Forelimb muscle (tissue), 1 donor: ENCODE measurements at places on chromosomes 13 and 19.
A peak's percentile ranks its signal among the peaks of the same experiment; 100 is the strongest.

DNA sequence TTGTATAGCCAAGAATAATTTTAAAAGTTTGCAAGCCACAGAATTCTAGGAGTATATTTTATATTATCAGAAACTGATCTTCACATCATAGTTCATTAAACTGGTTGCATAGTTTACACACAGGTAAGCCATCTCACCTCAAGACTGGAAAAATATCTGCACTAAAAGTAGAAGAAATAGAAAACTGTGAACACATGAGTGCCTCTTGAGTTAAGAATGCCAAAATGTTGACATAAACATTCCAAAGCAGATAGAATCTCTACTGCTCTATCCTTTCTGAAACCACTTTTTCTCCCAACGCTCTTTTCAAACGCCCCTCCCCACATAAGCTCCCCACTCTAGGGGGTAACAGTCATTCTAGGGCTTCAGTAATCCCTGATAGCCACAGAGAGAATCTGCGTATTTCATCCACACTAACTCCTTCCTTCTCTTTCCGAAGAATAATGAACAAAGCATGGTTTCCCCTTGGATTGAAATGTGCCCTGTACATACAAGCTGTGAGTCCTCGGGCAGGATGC is 201.5 kb downstream of the IRS2 start:
- DNase-seq: no peak

DNA sequence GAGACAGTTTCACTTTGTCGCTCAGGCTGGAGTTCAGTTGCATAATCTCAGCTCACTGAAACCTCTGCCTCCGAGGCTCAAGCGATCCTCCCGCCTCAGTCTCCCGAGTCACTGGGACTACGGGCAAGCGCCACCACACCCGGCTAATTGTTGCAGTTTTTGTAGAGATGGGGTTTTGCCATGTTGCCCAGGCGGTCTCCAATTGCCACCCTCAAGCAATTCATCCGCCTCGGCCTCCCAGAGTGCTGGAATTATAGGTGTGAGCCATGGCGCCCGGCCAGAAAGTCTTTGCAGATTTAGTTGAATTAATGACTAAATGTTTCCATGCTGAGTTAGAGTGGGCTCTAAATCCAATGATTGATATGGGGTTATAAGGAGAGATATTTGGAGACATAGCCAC is 4.5 kb upstream of the CADM4 start:
- DNase-seq: no peak

- no peak for DNase-seq
These were observed 2.0 kb downstream of the ITPKC start for GRCh38 chr19:40718774-40719391.

- peak; percentile 36 for DNase-seq
These were observed 759 bp downstream of the RB1 start for GRCh38 chr13:48304143-48304876.

GRCh38 chr13:111905609-111905945 is 161.4 kb upstream of the SOX1 start:
- no peak for DNase-seq

- DNase-seq: no peak
These were observed 695.5 kb upstream of the MIR17HG start for GRCh38 chr13:90652036-90652435.

DNA sequence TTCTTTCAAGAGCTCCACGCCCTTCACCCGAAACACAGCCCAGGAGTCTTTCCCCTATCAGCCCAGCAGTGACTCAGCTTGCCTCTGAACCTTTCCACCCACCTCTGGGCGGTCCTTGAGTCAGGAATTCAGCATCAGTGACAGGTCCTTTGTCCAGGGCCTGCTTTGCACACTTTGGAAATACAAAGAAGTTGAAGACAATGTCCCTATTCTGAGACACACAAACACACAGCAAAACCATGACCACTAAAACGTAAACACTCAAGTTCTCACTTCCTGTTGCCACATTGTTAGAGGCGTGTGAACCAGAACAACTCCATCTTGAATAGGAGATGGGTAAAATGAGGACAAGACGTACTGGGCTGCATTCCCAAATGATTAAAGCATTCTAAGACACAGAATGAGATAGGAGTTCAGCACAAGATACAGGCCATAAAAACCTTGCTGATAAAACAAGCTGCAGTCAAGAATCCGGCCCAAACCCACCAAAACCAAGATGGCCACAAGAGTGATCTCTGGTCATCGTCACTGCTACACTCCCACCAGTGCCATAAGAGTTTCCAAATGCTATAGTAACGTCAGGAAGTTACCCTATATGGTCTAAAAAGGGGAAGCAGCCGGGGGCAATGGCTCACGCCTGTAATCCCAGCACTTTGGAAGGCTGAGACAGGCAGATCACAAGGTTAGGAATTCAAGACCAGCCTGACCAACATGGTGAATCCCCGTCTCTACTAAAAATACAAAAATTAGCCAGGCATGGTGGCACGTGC is 49.2 kb upstream of the ATP12A start:
- no peak for DNase-seq

DNA sequence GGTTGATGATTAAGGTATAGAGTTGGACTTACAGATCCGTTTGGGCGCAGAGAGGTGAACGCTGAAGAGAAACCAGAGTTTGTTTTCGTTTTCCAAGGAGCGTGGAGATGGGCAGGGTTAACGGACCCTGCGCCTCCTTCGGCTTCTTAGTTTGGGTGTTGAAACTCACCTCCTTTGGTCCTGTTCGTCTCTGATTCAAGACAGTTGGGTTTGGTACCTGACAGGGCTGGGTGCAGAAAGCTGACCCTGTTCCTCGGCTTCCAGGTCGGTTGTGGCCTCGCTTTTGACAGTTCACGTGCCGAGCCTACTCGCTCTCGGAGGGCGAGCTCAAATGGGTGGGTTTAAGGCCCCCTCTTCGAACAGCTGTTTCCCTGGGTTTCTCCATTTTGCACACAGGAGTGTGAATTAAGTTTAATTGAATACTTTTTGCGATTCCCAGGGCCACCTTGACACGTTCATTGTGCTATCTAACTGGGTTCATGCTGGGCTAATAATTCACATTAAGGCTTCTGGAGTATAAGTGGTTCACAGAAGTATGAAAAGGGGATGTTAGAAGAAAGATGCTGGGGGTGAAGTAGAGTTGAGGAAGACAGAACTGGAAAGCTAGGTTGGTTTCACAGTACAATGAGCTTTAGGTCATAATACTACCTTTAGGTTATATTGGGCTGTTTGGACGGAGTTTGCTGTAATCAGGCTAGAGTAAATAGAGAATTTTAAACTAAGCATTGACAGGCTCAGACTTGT is 638 bp downstream of the USPL1 start:
- no peak for DNase-seq

DNA sequence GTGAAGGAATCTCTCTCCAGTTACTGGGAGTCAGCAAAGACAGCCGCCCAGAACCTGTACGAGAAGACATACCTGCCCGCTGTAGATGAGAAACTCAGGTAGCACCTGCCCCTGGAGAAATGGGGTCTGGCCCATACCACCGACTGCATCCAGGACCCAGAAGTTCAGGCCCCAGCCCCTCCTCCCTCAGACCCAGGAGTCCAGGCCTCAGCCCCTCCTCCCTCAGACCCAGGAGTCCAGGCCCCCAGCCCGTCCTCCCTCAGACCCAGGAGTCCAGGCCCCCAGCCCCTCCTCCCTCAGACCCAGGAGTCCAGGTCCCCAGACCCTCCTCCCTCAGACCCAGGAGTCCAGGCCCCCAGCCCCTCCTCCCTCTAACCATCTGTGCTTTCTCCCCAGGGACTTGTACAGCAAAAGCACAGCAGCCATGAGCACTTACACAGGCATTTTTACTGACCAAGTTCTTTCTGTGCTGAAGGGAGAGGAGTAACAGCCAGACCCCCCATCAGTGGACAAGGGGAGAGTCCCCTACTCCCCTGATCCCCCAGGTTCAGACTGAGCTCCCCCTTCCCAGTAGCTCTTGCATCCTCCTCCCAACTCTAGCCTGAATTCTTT is 3.0 kb downstream of the APOC2 start:
- no peak for DNase-seq

GRCh38 chr13:48901781-48902180 is 73.9 kb upstream of the FNDC3A start:
- DNase-seq: no peak

DNA sequence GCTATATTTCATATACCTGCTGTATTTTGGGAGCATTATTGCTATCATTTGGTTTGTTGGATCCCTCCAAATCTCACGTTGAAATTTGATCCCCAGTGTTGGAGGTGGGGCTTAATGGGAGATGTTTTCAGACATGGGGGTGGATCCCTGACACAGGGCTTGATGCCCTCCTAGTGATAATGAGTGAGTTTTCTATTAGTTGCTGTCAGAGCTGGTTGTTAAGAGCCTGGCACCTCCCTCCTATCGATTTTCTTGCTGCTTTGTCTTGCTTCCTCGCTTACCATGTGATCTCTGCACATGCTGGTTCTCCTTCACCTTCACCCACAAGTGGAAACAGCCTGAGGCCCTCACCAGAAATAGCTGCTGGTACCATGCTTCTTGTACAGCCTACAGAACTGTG is 259.9 kb upstream of the STARD13 start:
- DNase-seq: no peak

GRCh38 chr19:13058951-13059660 is 43.6 kb downstream of the LYL1 start:
- DNase-seq: no peak

DNA sequence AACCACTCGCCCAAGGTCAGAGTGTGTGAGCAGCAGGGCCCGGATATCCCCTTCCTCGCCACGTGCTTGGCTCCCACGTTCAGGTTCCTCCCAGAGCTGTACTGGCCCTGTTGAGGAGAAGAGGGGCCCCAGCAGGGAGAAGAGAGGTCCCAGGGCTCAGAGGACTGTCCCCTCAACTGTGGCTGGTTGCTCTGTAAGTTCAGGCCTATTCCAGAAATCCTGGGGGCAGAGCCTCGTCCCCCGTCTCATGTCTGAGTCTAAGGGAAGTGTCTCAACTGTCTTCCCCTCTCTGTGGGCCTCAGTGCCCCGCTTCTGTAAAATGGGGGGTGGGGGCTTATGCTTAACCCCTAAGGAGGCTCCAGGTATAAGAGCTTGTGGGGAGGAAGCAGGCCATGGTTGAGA is 3.9 kb downstream of the PPP5C start:
- DNase-seq: no peak

DNA sequence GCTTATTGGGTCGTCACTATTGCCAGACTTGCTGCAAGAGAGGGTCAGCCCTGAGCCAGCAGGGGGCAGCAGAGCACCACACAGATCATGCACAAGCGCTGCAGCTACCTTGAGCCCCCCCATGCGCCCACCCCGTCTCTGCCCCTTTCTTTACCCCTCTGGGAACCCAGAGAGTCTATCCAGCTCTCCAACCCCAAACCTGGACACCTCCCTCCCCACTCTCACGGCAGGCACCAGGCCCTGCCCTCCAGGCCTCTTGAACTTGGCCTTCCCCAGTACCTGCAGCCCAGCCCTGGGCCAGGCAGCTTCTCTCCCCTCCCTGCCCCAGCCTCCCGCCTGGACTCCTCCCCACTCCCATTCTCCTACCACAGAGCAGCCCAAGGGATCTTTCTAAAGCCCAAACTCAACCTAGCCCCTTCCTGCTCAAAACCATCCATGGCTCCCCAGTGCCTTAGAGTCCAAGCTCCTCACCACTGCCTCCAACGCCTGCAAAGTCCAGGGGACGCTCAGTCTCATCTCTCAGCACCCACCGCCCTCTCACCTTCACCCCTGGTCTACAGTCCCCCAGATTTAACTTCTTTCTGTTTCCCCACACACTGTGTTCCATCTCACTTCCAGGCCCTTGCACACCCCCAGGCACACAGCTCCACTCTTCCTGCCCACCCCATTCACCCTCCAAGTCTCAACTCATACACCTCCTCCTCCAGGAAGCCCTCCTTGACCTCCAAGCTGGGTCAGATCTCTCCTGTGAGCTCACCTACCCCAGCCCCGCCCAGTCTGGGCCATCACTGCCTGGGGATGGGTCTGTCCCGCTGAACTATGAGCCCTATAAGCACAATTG is 9.4 kb upstream of the CEACAM16 start:
- DNase-seq: no peak

- DNase-seq: no peak
These were observed 40.8 kb downstream of the IER2 start for GRCh38 chr19:13190781-13191540.

- DNase-seq: no peak
These were observed 7.6 kb downstream of the CAPN12 start for GRCh38 chr19:38736413-38737280.

- no peak for DNase-seq
These were observed 333.2 kb downstream of the FOXO1 start for GRCh38 chr13:40333226-40333625.

- no peak for DNase-seq
These were observed 80.5 kb upstream of the MCF2L start for GRCh38 chr13:112888238-112889111.

GRCh38 chr19:480016-480855 is 16.1 kb upstream of the MADCAM1 start:
- DNase-seq: no peak

- no peak for DNase-seq
These were observed 65.5 kb upstream of the FAM216B start for GRCh38 chr13:42715909-42716308.

DNA sequence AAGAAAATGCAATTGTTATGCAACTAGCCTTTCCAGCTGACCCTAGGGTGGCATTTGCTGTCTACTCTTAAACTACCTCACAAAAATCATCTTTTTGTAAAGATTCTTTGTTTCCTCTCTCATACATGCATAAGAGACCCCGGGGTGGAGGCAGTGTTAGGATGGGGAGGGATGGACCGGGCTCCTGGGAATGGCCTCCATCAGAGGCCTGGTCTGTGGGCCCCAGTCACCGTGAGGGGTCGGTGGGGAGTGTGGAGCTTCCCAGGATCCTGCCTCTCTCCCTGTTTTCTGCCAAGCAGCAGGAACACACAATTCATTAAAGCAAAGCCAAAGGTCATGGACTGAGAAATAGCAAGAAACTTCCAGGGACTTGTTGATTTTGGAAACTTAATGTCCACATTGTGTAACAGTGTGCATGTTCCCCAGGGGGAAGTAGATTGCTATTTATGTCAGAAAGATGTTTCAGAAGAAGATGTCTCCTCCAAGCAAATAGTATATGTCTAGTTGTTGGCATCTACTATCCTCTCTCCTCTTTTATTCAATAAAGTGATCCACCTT is 241.4 kb downstream of the ENOX1 start:
- DNase-seq: no peak

DNA sequence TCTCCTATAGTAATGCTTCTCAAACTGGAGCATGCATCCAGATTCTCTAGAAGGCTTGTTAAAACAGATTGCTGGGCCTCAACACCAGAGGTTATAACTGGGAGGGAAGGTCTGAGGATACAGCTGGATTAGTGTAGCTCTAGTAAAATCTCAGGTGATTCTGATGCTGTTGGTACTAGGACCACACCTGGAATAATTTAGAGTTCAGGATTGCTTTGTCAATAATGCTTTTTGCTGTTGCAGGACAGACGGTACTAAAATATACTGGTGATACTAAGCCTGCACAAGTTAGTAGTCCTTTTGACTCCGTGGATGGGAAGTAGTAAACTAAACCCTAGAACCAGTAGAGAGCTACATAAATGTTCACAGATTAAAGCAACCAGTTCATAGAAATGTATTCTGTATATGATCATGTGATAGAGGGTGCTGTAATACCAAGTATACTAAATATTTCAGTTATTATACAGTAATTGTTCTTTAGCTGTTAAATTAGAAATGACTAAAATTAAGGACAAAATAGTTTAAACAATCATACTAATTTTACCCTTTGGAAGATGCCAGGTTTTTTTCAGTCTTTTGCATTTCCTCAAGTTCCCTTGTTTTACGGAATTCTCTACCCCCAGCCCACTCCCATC is 258.2 kb upstream of the STARD13 start:
- no peak for DNase-seq

GRCh38 chr13:27177852-27178251 is 6.2 kb upstream of the USP12 start:
- no peak for DNase-seq
